T-helper 2 cell (primary cell): ENCODE measurements at places on chromosomes 7 and 10.

- DNase-seq = no peak
Measured at GRCh38 chr10:110608087-110608486, 36.0 kb upstream of the RBM20 start.

- no peak for DNase-seq
Measured at GRCh38 chr10:24488631-24489030, 235.1 kb downstream of the ARHGAP21 start.

- DNase-seq = no peak
Measured at GRCh38 chr7:11934796-11935195, 102.8 kb upstream of the THSD7A start.

- no peak for DNase-seq
Measured at GRCh38 chr7:99668541-99668940, 11.3 kb downstream of the CYP3A5 start.

DNA sequence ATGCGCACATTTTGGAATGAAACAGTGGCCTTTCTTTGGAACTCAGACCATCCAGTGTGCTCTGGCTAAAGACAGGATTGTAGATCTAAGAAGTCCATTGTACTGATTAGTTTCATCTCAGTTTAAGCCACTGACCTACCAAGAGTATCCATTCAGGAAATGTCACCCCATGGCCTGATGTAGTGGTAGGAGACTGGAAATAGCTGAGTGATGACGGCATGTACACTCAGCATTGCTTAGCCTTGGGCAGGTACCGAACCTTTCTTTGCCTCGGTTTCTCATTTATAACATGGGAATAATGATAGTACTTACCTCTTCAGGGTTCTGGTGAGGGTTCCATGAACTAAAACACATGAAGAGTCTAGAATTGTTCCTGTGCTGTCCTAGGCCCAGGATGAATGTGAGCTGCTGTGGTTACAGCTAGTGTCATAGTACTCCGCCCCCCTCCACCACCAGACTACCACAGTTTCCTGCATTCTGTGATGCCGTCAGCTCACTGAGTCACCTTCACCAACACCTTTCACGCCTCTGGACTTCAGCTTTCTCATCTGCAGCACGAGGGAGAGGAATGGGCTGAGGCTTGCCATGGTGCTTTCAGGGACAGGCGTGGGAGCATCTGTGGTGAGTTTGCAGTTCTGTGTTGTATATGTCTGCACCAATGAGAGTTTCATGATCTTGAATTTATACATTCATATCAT lies 484.0 kb upstream of the GALNT17 start:
- peak; percentile 44 for DNase-seq

- no peak for DNase-seq
Measured at GRCh38 chr7:26306790-26307189, 15.1 kb downstream of the SNX10 start.

DNA sequence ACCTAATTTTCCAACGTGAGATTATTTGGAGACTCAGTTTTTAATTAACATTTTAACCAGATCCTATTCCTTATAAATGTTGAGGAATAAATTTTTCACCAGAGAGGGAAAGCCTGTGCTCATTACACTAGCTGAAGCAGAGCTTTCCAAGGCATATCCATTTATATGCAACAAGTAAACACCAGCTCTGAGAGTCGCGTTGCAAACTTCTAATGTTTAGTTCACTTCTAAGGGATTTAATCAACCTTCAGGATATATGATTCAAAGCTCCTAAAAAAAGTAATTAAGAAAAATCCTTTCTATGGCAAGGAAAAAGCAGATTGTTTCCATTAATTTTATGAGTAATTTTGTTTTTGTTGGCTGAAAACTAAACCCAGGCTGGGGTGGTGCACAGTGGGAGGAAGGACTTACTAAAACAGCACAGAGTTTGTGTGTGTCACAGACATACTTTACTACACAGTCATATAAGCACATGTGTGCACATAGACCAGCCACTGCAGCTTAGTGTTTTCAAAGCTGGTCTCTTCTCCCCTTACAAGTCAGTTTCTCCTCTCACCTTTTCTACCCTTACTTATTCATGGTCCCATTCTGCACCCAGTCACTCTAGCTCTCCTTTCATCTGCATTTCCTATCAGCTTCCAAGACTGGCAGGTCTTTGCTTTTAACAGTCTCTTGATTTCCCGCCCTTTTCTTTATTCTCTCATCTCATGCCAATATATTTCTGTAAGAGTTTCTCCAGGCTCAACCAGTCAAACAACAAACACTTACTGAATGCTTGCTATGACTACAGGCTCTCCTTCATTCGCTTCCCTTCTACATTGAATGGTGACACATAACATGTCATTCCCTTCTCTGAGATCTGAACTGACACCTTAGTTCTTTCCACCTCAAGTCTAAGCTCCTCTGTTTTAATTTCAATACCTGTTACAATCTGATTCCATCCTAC lies 81.1 kb upstream of the FZD1 start:
- DNase-seq = no peak

GRCh38 chr10:121580276-121581116 lies 17.7 kb downstream of the FGFR2 start:
- DNase-seq = no peak

- DNase-seq = no peak
Measured at GRCh38 chr7:130877236-130877990, 143.4 kb upstream of the KLF14 start.

DNA sequence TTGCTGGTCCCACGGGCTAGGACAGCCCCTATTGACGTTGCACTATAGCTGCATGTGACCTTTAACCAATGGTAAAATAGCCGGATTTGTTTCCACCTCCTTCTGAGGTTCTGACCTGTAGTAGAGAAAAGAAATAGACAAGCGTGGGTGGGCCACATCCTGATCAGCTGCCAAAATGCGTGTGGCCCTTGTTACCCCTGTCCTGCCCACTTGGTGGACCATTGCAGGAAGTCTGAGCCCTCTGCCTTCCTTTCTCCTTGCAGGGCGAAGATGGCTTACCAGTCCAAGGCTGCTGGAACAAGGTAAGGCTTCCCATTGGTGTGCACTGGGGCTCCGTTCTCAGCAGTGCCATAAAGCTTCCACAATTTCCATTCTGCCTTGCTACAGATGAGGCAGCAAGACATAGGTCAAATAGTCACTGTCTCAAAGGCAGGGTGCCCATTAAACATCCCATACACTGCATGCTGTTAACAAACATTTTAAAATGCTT lies 95.9 kb upstream of the MACROH2A2 start:
- no peak for DNase-seq

DNA sequence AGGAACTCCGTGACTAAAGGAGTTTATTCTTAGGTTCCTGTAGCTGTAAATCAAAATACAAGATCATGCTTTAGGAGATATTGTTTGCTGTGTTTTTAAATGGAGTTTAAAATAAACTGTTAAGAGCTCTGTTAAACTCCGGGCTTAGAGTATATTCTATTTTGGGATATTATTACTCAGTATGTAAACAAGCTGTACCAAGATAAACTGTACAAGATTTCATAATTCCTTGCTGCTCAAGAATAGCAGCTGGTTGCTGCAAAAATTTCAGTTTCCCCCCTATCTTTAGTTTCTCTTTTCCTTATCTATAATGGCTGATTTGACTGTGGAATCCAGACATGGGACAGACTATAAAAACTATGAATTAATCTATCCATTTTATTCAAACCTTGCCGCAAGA lies 215.7 kb downstream of the HTR7 start:
- DNase-seq = no peak

DNA sequence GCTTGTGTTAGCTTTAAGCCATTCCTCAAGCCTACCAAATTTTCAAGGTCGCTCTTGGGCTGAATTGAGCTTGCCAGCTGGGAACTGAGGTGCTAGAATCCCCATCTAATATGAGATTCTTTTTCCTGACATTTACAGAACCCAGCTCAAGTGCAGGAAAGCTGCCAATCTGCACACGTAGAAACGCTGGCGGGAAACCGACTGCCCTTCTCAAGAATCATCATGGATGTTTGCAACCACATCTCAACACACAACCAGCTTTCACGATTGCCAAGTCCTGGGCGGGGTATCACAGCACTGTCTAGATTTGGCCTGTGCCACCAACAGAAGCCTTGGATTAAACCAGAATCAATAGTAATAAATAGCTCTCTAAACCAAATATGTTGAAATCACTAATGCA lies 203.7 kb downstream of the DIP2C start:
- no peak for DNase-seq

DNA sequence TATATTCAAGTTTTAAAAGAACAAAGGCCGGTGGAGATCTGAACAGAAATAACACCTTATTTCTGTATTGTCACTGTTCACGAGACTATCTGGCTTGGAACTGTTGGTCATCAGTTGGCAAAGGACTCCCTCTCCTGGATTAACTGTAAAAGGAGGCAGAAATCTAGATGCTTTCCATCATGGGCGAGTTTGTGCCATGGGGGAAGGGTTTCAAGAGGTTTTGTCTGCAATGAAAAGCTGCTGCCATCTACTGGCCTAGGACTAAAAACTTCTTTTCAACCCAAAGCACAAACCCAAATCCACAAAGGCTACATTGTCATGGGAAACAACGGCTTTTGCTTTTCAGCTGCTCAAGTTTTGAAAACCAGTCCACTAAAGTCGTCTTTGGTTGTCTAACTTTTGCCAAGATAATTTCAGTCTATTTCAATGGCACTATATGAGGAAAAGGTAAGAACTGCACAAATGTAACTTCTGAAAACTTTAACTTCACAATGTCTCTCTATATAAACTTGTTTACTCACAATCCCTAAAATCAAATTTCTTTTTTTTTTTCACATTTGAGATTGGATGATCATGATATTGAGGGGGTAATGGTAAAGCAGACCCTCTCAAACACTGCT lies 196.8 kb downstream of the SKAP2 start:
- DNase-seq = peak; percentile 11

GRCh38 chr7:127550247-127550646 lies 35.1 kb downstream of the GCC1 start:
- no peak for DNase-seq

- DNase-seq = no peak
Measured at GRCh38 chr7:137130751-137131158, 212.8 kb downstream of the PTN start.

DNA sequence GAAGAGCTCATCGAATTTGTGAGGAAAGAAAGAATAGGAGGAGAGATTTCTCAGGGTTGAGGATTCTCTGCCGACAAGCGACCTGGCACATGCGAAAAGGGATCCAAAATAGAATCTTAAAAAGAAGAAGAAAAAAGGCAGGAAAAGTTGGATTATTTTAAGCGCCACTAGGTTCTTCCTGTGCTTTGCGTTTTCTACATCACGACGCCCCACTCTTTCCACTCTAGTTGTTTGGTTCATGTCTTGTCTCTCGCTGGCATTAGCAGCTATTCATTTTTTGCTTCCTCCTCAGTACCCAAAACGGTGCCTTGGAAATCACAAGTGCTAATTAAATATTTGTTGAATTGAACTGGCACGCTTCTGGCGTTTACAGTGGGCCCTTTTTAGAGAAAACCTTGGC lies 674 bp upstream of the FRA10AC1 start:
- no peak for DNase-seq

DNA sequence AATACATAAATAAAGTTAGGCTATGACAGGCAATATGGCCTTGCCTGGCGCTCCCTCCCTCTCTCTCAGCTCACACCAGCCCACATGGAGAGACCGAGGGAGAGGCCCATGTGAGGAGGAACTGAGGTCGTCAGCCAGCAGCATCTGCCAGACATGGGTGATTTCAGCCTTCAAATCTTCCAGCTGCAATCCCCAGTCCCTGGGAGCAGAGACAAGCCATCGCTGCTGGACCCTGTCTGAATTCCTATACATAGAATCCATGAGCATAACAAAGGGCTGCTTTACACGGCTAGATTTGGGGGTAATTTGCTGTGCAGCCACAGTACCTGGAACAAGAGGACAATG lies 35.6 kb downstream of the ANKRD16 start:
- no peak for DNase-seq

DNA sequence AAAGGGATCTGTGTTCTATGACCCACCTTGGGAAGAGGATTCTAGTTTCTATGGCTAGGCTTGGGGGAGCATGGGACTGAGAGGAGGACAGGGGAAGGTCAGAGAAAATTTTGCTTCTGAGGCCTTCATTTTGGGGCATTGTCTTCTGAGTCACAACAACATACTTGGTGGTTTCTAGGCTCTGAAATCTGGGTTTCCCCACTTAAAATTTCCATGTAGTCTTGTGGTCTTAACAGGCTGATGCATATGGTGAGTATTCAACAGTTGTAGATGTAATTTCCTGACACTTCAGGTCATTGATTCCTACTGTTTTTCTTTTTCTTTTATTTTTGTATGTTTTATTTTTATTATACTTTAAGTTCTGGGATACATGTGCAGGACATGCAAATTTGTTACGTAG lies 88.5 kb downstream of the ANKRD7 start:
- no peak for DNase-seq

DNA sequence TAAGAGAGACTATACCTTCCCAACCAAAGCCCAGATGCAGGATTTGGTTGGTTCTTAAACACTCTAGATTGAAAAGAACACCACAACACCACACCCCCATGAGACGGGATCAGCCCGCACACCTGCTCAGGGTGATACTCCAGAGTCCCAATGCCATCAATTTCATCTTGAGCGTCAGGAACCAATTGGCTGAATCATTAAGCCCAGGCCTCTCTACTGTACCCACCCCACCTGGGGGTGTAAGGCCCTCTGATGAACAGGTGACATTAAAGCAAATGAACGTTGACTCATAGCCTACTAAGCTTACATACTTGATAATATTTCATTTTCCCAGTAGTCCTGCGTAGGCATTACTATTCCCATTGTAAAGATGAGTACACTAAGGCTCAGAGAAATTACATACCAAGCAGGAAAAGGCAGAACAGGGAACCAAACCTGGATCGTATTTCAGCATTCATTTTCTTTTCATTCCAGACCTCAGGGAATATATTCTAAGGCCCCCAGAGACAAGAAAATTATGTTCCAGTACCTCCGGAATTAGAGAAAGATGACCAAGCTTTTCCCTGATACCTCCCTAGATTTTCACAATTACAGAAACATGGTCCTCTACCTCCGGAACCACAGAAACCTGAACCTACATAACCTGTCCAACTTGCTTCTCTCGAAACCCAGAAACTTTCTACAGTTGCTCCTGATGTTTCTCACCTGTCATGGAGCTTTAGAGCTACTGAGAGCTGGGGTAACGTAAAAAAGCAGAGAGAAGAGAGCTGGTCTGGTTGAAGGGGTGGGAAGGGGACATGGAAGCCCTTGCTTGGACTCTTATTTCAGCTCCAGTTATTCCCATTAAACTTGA lies 43.1 kb upstream of the KDM7A start:
- DNase-seq = no peak

DNA sequence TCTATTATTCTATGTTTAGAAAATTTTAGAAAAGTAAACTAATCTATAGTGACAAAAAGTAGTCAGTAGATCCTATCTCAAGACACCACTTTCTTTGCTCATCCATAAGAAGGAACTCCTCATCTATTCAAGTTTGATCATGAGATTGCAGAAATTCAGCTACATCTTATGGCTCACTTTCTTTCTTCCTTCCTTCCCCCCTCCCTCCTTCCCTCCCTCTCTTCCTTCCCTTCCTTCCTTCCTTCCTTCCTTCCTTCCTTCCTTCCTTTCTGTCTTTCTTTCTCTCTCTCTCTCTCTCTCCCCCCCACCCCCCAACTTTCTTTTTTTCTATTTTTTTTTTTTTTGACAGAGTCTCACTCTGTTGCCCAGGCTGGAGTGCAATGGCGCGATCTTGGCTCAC lies 35.3 kb upstream of the SRPK2 start:
- DNase-seq = no peak

GRCh38 chr7:156261581-156261980 lies 379.0 kb upstream of the RNF32 start:
- no peak for DNase-seq
